ENCODE measurements at places on chromosomes 3 and 15.
A peak's percentile ranks its signal among the peaks of the same experiment; 100 is the strongest.

- DNase-seq: no peak
These were observed 320.4 kb downstream of the CTNNB1 start for GRCh38 chr3:41519746-41520145.

DNA sequence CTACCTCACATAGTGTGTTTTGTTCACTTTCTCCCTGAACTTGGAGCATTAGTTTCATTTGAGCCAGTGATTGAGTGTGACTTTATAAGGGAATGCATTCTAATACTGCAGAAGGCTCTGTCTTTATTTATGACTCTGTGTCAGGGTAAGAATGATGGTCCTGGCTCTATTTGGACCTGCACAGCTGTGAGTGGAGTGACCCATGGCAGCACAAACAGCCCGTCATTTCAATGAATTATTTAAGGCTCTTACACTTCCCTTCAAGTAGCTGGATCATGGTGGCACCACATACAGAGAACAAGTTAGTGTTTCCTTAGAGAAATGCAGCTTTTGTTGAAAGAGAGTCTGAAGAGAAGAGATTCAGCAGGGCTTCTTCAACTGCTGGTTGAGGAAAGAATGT lies 16.4 kb downstream of the TMEM108 start:
- DNase-seq: peak; percentile 17

GRCh38 chr3:8597219-8597853 lies 47.3 kb downstream of the SSUH2 start:
- DNase-seq: peak; percentile 16

DNA sequence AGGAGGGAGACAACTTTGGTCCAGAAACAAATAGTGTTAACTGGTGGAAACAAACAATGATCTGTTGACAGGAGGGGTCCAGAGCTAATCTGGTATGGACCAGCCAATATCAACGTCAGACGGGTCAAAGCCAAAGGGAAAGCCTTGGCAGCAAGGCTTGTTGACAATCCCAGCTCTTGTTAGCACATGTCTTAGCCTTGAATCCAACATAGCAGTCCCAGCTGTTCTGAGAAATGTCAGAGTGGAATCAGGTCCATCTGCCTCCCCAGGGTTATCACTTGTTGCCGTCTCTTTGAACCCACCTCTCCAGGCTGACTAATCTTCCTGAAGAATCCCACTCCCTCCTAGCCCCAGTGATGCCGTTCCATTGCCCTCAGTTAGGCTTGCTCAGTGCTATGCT lies 404.6 kb upstream of the MCTP2 start:
- DNase-seq: peak; percentile 80

- no peak for DNase-seq
These were observed 3.4 kb downstream of the AHSG start for GRCh38 chr3:186616299-186616617.
